ENCODE measurements at places on chromosomes 3 and 15.

- DNase-seq, result no peak
These were observed 125.1 kb downstream of the SMAD6 start for GRCh38 chr15:66827039-66827697.

DNA sequence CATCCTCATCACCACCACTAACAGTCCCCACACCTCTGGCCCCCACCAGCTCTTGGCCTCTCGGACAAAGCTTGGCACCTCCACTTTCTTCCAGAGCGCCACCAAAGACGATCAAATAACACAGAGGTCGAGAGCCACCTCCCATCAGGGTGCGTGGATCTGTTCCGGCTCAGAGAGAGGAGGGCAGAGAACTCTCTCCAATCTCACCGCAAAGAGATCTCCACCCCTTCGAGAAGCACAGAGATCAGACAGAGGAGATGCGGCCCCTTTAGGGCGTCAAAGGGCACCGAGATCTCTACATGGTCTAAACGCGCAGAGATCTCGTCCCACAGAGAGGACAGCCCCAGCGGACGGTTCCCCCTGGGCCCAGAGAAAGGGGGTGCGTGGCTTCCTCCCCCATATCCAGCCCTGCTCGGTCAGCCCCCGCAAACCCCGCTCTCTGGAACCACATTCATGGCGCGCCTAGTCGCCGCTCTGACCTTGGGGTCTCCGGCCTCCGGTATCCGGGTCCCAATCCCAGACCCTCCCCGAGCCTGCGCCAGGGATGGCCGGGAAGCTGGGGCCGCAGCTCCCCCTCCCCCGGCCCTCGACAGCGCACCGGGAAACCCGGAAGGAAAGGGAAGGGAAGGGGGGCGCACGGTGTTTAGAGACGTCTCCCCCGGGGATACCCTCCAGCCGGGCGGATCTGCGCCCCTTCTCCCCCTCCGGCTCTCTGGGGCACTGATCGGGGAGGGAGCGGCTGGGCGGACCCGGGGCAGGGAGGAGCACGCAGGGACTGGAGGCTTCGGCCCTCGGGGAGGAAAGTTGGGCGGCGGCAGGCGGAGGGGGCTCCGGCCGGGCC lies 608 bp downstream of the SCN5A start:
- no peak for DNase-seq

DNA sequence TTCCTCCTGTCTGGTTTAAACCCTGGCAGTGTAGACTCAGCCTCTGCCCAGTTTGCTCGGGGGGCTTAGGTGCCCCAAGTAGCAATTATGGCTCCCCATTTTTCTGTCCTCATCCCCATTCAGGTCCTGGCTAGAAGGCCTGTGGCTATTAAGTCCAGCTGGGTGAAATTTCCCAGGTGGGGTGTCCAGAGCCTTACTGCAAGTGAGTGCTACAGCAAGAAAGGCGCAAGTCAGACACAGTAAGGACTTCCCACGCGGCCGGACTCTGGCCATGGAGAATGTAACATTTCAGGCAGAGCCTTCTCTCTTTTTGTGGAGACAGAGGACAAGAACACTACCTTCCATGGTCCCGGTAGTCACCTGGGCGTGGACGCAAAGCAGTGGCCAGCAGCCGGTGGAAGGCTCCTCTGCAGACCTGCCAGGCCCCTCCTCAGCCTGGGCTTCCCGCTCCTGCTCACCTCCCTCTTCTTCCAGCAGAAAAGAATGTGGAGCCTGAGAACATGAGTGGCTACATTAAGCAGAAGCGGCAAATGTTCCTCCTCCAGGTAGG lies 23.3 kb downstream of the CFAP100 start:
- no peak for DNase-seq

DNA sequence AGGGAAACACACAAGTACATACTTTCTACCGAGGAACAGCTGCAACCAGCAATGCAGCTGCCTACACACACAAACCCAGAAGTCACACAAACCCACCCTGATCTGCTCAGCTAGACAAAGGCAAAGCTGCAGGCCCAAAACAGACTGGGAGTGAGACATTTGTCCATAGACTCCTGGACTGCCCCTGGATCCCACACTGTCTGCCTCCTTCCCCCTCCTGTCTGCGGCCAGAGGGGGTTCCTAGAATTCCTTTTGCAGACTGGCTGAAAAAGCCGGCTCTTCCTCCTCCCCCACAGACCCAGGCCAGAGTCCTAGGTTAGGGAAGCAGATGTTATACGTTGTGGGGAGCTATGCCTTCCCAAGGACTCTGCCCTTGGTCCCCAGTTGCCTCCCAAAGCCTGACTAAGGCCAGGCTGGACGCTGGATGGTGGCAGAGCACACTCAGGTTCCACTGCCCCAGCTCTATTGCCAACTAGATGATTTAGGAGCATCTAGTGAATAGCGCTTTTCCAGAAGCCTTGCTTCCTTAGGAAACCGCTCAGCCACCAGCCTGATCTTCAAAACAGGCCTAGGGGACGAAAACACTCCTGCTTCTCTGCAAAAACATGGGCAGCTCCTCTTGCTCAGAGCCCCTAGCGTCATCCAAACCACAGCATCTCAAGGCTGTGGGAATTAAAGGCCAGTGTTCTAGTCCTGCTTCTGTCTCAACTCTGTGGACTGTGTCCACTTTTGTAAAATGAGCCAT lies 37.4 kb upstream of the CILP start:
- no peak for DNase-seq

DNA sequence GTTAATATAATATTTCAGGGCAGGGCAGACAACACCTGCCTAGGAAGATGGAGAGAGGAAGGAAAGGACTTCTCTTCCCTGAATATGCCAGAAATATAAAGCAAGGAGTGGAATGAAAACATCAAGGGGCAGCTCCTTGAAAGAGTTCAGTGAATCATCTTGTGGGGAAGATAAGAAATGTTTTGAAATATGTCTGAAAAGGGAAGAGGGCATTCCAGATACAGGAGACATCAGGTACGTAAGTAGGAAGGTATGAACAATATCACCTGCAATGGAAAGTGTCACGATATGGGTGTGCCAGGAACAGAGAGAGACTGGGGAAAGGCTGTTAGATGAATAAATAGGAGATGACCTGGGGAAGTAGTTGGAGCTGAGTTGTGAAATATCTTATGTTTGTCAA lies 75.8 kb upstream of the WDR72 start:
- no peak for DNase-seq

GRCh38 chr3:168472783-168473182 lies 377.1 kb upstream of the GOLIM4 start:
- no peak for DNase-seq

- no peak for DNase-seq
These were observed 101.1 kb downstream of the RYR3 start for GRCh38 chr15:33411596-33412540.

GRCh38 chr3:153442386-153442785 lies 280.4 kb downstream of the RAP2B start:
- no peak for DNase-seq

DNA sequence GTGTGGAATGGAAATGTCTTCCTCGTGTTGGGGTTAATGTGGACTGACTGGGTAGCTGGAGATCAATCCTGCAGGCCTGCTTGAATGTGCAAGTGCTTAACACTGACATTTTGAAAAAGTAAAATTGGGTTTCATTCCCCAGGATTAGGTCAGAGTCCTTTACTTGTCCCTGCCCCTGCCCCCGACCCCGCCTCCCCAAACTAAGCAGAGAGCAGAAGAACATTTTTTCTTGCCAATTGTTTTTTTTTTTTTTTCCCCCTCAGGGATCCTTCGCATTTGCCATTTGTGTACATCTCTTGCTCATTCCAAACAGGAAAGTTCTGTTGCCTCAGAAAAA lies 147.0 kb upstream of the NR2F2 start:
- DNase-seq, result no peak

DNA sequence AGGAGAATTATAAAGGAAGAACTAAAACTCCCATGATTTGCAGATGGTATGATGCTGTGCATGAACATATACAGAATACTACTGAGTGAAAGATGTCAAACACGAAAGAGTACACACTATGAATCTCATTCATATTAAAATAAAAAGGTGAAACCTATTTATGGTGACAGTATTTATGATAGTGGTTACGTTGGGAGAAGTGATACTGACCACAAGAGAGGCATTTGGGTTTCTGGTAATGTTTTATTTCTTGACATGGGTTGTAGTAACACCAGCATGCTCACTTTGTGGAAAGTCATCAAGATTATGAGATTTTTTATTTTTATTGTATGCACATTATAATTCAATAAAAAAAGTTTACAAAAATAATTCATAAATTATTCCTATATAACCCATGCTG lies 324.0 kb downstream of the GAP43 start:
- no peak for DNase-seq

DNA sequence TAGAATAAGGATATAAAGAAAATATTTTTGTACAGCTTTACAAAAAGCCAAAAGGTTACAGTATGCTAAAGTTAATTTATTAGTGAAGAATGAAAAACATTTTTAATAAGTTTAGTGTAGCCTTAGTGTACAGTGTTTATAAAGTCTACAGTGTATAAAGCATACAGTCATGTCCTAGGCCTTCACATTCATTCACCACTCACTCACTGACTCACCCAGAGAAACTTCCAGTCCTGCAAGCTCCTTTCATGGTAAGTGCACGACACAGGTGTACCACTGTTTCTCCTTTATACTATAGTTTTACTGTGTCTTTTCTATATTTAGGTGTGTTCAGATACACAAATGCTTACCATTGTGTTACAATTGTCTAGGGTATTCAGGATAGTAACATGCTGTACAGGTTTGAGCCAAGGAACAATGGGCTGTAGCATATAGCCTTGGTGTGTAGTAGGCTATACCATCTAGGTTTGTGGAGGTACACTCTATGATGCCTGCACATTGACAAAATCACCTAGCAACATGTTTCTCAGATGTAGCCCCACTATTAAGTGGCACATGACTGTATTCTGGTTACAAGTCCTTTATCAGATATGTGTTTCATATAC lies 197.1 kb upstream of the KBTBD8 start:
- no peak for DNase-seq

GRCh38 chr15:60458721-60459120 lies 20.2 kb downstream of the ICE2 start:
- DNase-seq, result no peak

GRCh38 chr3:115099986-115100571 lies 47.0 kb downstream of the ZBTB20 start:
- DNase-seq, result no peak

DNA sequence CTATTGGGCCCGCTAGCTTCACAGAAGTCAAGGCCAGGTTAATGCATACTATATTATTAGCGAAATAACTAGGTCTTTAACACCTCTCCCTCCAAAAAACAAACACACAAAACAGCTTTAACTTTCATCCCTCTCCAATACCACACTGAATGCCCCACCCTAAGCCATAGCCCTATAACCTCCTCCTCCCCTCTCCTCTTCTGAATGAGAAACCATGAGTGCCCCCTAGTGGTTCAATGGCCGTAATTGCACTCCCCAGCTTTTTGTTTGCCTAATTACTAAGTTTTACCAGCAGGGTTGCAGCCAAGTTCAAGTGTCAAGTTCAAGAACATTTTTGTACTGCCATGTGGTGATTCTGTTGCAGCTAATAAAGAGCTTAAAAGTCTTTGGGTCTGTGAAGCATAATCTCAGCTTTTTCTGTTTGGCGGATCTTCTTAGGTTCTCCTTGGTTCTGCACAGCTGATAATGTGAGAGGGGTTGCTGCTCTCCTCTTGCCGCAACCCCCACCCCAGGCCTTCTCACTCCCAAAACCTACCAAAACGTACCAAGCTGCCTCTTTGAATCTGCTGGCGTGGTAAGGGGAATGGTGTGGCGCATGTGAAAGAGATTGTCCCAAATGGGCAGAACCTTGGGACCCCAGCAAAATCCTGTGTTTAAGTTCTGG lies 57.9 kb downstream of the RPL22L1 start:
- peak; percentile 47 for DNase-seq

GRCh38 chr15:73986055-73986775 lies 5.9 kb downstream of the STOML1 start:
- no peak for DNase-seq

- DNase-seq, result no peak
These were observed 1.1 kb upstream of the CDC25A start for GRCh38 chr3:48189321-48189720.

GRCh38 chr15:101042320-101042719 lies 123.2 kb downstream of the LRRK1 start:
- no peak for DNase-seq

DNA sequence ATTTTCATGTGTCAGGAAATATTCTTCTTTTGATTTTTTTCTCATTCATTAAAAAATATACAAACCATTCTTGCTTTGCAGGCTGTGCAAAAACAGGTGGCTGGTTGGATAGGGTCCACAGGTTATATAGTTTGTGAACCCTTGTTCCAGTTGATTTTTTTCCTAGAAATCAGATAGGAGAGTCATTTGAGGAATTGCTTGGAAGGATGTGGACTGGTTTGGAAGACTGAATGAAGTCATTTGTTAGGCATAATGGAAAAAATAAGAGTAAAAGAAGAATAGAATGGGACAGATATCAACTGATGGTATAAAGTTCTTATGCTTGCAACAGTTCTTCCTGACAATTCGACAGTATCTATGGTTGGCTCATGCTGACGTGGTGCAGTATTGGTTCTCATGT lies 189.4 kb downstream of the PTPRG start:
- no peak for DNase-seq

DNA sequence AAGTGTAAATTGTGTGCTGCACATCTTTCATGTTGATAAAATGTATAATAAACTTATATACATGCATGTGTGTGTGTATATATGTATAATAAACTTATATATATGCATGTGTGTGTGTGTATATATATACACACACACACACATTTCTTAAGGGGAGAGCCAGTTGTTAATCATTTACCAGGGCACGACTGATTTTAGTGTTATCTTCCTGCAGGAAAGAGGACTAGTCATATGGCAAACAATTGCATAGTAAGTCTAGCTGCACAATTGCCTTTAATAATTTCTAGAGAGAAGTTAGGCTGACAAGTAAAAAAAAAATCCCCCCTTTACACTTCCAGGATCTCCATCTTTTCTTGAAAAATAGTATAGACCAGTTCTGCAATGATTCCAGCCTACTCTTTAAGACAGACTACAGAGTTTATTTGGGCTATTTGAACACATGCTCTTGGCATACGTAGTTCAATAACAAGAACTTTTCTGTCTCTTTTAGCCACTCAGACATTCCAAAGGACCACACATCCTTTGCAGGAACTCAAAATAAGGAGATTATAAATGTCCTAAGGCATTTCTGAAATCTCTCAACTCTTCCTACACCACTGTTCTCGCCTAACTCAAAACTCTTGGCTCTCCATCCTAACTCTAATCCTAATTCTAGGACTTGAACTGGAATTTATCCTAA lies 163.6 kb upstream of the SETMAR start:
- no peak for DNase-seq

DNA sequence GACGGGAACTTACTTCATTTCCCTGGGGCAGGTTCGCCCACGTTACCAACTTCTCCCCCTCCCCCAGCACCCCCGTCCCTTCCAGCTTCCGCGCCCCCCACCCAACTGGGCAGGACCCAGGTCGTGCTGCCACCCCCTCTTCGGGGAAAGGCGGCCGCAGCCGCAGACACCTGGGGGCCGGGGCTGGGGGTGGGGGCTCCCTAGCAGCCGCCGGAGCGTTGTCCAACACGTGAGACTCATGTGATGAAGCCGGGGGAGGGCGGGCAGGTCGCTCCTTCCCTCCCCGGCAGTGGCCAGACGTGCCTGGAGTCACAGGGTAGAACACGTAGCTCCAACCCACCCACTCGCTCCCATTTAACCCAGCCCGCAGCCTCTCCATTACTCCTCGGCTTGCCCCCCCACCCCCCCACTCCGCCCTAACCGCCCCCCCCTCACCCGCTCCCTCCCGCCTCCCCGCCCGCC lies 240 bp upstream of the BHLHE40 start:
- DNase-seq, result peak; percentile 96
